ENCODE measurements at places on chromosomes 5 and 9. TPM values are rescaled to one million over a fixed set of nuclear protein-coding genes. Genes with fewer than 3 reads are reported as not detected.

The PCDHB12 gene
- total RNA-seq, result 2.4 TPM

The ZNG1F gene
- total RNA-seq, result 8.1 TPM

The PIP5K1B gene
- total RNA-seq, result not detected

The SPINK6 gene
- total RNA-seq, result not detected

DNA sequence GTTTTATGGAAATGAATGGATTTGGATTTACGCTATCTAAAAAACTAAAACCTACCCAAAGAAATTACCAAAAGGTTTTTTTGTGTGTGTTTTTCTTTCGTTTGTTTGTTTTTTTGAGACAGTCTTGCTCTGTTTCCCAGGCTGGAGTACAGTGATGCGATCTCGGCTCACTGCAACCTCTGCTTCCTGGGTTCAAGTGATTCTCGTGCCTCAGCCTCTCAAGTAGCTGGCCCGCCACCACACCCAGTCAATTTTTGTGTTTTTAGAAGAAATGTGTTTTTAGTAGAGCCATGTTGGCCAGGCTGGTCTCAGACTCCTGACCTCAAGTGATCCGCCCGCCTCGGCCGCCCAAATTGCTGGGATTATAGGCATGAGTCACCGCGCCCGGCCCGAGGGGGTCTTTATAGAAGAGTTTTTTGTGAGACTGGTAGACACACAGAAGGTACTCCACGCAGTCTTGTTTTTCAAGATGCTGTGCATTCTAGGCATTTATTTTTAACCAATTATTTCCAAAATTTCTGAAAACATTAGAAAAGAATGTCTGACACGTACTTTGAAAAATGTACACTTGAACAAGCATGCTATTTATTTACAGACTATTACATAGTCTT, 75.7 kb downstream of the NR6A1 start:
- H3K4me3 ChIP-seq, result peak overlapping the region; percentile 56
- DNase-seq, result no peak
- peaks cover 63% of the 10 kb centered on the region for H3K4me1 ChIP-seq

DNA sequence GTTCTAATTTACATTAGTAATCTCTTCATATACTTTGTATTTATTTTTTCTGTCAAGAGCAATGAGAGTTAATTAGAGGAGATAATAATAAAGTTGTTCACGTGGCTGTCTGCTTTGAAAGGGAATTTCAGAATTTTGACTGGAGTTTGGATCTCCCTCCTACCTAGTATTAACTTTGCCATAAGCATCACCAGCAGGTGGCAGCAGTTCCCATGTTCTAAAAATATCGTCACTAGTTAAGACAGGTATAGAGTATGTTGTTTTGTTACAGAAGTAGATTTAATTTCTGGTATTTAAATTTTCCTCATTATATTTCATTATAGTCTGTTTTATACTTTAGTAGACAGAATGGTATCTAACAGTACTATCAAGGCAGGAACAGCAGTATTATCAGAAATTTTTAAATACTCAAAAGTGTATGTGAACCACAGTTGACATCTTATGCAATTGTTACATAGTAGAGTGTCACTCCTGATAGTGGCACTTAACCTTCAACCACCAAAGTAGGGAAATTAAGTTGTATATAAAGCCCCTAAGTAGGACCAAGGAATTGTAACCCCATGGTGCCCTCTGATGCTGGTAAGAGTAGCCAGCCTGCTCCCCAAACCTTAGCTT, 20.4 kb downstream of the GNPDA1 start:
- H3K4me1 ChIP-seq, result peaks cover 6% of the 10 kb centered on the region
- H3K27ac ChIP-seq, result no peak overlapping the region
- H3K4me3 ChIP-seq, result no peak overlapping the region
- H3K27me3 ChIP-seq, result no peaks in the 10 kb centered on the region
- no peak for DNase-seq

GRCh38 chr5:123875561-123876275, 363.7 kb downstream of the CSNK1G3 start:
- H3K4me3 ChIP-seq, result no peak overlapping the region
- H3K27me3 ChIP-seq, result no peaks in the 10 kb centered on the region
- H3K36me3 ChIP-seq, result no peaks in the 10 kb centered on the region

DNA sequence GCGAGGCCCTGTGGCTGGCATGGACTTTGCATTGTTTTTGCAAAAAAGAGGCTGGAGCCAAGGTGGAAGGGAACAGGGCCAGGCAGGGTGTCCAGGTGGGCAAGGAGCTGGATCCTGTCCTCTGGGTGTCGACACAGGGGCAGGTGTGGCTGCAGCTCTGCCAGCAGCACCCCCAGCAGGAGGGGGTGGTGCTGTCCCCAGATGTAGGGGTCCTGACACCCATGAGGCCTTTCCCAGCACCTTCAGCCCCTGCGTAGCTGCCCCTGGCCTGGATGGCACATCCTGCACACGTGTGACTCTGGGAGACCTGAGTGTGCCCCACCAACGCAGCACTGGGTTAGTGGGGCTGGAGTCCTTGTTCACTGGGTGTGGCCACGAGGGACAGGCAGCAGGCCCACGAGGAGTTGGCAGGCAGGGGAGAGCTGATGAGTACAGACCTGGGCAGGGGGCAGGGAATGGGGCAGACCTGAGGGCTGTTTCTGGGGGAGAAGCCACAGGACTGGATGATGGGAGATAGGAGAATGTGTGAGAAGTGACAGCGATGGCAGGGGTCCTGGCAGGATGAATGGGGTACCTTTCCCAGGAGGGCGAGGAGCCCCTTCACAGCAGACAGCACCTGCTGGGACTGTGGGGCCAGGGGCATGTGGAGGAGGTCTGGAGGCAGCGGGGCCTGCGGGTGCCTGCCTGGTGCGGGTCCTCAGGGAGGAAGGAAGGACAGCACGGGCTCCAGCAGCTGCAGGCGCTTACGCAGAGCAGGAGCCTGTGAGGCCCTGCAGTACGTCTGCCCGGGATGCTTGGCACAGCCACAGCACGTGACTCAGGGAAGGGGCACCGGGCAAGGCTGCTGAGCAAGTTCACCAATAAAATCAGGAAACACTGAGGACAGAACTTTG, 3.6 kb upstream of the RASGEF1C start:
- no peak overlapping the region for H3K27ac ChIP-seq
- H3K4me1 ChIP-seq, result peaks cover 6% of the 10 kb centered on the region
- H3K36me3 ChIP-seq, result no peaks in the 10 kb centered on the region
- peaks cover 10% of the 10 kb centered on the region for H3K27me3 ChIP-seq

GRCh38 chr5:23450187-23450586, 57.2 kb upstream of the PRDM9 start:
- H3K4me1 ChIP-seq, result peaks cover 31% of the 10 kb centered on the region
- no peaks in the 10 kb centered on the region for H3K36me3 ChIP-seq
- H3K27me3 ChIP-seq, result no peaks in the 10 kb centered on the region
- H3K4me3 ChIP-seq, result no peak overlapping the region
- DNase-seq, result no peak
- no peak overlapping the region for H3K27ac ChIP-seq

GRCh38 chr5:161095953-161096352, 243.9 kb upstream of the ATP10B start:
- H3K4me3 ChIP-seq, result no peak overlapping the region
- no peak for DNase-seq
- H3K36me3 ChIP-seq, result no peaks in the 10 kb centered on the region
- H3K27me3 ChIP-seq, result peaks cover 3% of the 10 kb centered on the region

DNA sequence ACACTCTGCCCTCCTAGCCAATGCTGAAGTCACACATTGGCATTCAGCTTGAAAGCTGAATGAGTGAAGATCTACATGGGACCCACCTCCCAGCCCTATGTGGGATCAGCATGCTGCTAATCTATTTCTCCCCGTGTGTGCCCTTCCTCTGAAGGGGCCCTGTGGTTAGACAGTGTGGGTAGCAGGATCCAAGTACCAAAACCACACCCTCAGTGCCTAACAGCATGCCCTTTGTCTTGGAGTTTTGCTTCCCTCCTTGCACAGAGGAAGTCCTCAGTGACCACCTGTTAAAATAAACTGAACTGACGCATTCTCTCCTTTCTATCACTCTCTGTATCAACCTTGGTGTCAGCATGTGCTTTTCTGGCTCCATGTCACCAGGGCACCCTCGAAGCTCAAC, 25.0 kb downstream of the SH3TC2 start:
- H3K4me3 ChIP-seq, result no peak overlapping the region
- H3K27me3 ChIP-seq, result no peaks in the 10 kb centered on the region
- no peaks in the 10 kb centered on the region for H3K36me3 ChIP-seq
- H3K27ac ChIP-seq, result no peak overlapping the region
